ENCODE measurements at places on chromosomes 4 and X.

DNA sequence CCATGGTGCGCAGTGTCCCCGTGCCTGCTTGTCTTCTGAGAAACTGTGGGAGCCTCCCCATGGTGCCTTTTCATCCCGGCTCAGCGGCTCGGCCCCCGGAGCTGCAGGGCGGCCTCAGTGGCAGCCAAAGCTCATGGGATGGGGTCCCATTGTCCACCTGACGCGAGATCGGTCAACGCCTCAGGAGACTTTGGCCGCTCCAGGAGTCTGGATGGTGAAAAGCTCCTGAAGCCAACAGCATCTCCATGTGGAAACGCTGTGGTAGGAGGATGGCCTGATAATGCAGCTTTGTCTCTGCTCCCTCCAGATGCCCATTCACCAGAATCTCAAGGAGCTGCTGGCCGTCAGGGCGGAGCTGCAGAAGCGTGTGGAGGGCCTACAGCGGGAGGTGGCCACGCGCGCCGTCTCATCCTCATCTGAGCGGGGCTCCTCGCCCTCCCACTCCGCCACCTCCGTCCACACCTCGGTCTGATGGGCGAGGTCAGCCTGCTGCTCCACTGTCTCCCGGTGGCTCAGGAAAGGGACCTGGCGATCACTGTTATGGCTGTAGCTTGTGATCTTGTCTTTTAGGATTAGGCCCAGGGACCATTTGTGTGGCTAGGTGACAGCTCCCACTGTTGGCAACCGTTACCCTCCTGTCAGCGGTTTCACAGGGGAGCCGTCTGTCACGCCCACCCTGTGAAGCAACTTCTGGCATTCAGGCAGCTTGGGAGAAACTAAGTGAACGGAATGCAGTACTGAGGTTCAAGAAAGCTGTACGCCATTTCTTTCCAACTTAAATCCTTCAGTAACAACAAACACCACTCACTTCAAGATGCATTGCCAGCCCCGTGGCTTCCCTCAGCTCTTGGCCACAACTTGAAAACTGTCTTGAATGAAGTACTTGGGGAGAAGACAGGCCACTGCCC, 69.3 kb downstream of the MTMR1 start:
- DNase-seq, result no peak

GRCh38 chr4:81499840-81500239, 28.1 kb upstream of the RASGEF1B start:
- DNase-seq, result no peak

GRCh38 chrX:24175276-24175675, 25.7 kb downstream of the ZFX start:
- DNase-seq, result no peak

- DNase-seq, result no peak
Observed at GRCh38 chr4:15689540-15689939, 7.9 kb downstream of the FAM200B start.

DNA sequence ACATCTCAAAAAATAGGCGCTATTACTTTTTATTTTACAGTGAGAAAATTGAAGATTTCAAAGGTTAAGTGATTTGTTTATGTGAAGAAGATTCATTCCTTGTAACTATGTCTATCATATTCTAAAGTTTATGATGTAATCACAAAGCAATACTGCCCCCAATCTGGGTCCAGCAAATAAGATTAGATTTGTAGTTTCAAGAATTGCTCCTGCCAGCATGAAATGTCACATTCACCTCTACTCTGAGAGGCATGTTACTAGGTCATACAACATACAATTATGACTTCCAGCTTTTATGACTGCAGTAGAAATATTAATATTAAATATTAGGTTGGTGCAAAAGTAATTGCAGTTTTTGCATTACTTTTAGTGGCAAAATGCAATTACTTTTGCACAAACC, 976.2 kb downstream of the FSTL5 start:
- DNase-seq, result no peak

DNA sequence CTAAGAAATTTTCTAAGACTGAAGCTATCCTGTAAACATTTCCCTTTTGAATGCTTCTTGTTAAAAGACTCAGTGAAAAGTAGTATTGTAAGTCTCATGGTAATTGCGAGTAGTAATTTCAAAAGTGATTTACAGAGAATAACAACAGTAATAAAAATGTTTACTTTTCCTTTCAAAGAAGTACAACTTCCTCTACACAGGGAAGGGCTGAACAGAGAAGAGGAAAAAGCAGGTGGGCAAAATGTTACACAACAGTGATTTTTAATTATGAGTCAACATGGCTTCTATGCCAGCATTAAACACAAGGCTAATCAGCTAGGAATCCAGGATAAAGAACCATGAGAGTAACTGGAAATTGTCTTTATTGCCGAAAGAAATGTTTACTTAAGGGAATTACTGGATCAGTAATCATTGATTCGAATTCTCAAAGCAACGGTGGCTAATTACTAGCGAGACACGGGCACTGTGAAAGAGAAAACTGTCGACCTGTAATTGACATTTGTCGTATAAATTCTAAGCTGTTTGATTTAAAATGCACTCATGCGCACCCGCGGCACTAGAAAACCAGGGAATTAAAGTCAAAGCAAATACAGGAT, 15.4 kb downstream of the UTP3 start:
- DNase-seq, result no peak

GRCh38 chr4:37934609-37935008, 25.6 kb upstream of the PTTG2 start:
- DNase-seq, result no peak

Measured in stimulated activated CD4-positive, alpha-beta T cell treated with anti-CD3 and anti-CD28 coated beads, Interleukin-15, amount 100 ng/mL, for 48 hours (primary cell).